ENCODE measurements at places on chromosomes 1 and 21.

- DNase-seq: no peak
These were observed 57.9 kb upstream of the HIVEP3 start for GRCh38 chr1:41976671-41977070.

DNA sequence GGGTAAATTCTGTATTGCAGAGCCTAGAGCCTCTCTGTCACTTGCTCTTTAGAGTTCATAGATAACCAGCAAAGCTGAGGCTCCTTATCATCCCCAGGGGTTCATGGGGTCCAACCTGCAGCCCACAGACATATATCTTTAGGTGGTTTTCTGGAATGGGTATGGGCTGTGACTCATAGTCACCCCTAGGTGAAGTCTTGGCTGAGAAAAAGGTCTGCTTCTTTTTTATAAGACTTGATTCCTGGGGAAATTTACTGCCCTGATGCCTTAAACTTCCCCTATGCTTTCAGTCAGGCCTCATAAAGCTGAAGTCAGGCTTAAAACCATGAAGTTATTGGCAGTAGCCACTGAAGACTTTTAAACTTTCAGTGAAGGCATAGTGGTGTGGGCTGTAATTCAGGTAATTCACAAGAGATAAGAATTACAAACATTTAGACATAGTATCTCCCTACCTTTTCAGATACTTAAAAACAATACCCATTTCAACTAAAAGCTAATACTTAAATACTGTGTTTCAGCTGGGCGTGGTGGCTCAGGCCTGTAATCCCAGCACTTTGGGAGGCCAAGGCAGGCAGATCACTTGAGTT lies 46.8 kb downstream of the MACO1 start:
- no peak for DNase-seq

- no peak for DNase-seq
These were observed 127.7 kb downstream of the EDEM3 start for GRCh38 chr1:184627007-184627341.

GRCh38 chr1:3675436-3675835 lies 23.1 kb downstream of the TP73 start:
- no peak for DNase-seq

All from activated T-cell treated with anti-CD3 and anti-CD28 coated beads, Interleukin-2, amount 50 U/mL, for 4 hours (primary cell).